ENCODE measurements at places on chromosomes 13 and 19.

GRCh38 chr19:19911150-19911549 is 10.4 kb downstream of the ZNF93 start:
- DNase-seq = no peak

- DNase-seq = no peak
Observed at GRCh38 chr19:4638317-4638716, 999 bp upstream of the TNFAIP8L1 start.

- no peak for DNase-seq
Observed at GRCh38 chr19:3003046-3003445, 25.7 kb downstream of the TLE6 start.

GRCh38 chr13:110431425-110432294 is 124.6 kb downstream of the COL4A2 start:
- peak; percentile 39 for DNase-seq

GRCh38 chr13:111317571-111318345 is 2.7 kb upstream of the TEX29 start:
- no peak for DNase-seq

DNA sequence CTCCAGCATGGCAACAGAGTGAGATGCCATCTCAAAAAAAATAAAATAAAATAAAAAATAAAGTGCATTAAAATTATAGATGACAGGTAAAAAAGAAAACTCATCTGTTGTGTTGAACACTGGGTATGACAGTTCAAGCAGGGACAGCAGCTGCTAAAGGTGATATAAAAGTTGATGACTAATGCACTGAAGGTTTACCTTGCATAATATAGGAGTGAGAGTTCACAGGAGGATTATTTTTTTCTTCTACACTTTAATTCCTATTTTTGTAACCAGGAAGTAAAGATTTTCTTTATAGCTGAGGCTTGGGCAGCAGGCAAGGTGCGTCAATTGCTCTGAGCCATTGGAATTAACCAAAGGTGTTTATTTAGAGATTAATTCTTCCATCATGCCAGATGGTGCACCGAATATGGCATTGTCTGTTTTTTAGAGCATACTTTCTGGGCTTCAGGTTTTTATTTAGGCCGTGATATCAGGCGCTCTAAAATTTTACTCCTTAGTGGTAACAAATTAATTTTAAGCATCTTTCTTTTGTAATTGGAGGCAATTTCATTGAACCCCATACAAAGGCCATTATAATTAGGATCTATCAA is 337.0 kb upstream of the SLC10A2 start:
- peak; percentile 80 for DNase-seq

DNA sequence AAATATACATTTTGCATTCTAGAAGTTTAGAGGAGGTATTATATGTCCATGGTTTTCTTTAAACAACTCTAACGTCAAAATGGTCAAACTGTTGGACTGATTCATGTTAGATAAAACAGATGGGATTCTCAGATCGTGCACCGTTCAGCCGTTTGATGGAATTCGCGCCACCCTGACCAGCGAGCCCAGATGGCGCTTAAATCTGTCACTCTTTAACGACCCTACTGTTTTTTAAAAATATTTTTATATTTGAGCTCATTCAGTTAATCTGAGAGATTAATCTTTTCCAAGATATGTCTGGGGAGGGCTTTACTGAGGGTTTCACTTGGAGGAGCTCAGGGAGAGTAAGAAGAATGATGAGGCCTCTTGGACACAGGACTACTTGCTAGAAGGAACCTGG is 164.4 kb downstream of the TM9SF2 start:
- DNase-seq = no peak

DNA sequence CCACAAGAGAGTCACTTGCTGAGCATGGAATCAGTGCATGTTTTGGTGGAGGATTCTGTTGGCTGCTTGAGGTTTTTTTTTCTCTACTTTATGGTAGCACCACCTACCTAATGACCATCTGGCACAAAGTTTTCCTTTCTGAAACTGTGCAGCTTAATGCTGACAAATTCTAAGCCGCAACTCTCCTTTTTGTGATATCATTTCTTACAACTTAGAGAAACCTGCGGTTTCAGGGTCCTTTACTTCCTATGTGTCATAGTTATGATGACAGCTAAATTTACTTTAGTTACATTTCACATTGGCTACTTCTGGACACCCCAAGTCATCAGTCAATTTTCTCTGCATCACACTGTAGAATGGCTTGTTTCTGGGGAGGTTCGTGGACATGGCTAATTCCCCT is 115.4 kb upstream of the TMTC4 start:
- DNase-seq = no peak

- peak; percentile 58 for DNase-seq
Observed at GRCh38 chr13:47549219-47549752, 451.8 kb downstream of the SUCLA2 start.

DNA sequence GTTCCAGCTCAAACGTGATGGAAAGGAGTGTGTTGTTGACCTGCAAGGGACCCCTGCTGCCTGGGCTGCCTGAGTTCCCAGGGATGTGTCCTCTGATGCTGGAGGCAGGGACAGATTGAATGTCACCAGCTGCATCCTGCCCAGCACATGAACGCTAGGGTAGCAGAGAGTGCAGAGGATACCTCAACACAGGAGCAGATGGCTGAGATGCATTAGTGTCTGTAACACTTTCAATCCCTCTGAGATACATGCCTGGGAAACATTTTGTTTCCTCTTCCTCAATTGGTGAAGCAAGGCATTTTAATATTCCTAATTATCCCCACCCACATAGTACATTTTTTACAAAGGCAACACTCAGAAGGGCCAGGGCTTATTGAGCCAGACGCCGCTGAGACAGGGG is 106.4 kb upstream of the UBL3 start:
- peak; percentile 91 for DNase-seq

- no peak for DNase-seq
Observed at GRCh38 chr13:74732736-74733385, 598.7 kb upstream of the KLF12 start.

DNA sequence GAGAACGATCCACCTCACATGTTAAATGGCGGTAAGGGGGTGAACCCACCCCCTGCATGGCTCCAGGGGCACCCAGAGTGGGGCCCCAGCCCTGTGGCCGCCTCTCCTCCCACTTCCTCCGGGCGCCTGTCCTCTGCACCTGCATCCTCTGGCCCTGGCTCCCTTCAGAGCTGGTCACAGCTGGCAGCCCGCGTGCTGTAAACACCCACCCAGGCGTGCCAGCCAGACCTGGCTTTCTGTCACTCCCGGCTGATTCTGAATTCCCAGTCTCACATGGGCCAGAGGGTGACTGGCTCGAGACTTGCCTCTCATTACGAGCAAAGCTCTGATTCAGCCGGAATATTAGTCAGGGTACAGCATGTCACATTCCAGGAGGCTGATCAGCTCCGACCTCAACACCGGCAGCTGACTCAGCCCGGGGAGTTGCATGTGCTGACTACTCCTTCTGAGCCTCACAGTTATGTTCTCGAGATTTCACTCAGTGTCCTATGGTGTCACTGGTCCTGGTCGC is 75.1 kb downstream of the GNG7 start:
- no peak for DNase-seq

DNA sequence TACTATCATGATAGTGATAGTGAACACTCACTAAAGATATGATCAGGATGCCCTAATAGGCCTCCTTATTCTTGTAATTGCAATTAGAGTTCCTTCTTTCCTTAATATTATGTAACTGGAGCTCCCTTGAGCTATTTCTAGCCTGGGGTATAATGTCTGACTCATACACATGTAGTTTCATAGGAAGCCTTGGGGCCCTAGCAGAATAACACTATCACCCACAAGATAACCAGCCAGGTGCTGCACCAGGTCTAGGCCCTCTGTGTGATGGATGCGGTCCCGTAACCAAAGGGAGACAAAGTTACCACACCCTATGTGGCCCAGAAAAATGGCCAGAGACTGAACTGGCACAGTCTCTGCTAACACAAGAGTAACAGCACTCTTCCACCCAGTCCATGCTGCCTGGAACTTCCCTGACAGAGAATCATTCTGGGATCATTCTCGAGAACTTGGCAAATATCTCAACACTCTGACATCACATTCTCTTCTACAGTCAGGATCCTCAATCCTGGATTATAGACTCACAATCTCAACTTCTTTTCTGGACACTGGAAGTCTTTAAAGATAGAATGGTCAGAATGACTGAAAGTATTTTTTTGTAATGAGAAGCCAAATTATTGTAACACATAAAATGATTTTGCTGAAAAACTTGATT is 32.6 kb upstream of the IGFL4 start:
- no peak for DNase-seq

DNA sequence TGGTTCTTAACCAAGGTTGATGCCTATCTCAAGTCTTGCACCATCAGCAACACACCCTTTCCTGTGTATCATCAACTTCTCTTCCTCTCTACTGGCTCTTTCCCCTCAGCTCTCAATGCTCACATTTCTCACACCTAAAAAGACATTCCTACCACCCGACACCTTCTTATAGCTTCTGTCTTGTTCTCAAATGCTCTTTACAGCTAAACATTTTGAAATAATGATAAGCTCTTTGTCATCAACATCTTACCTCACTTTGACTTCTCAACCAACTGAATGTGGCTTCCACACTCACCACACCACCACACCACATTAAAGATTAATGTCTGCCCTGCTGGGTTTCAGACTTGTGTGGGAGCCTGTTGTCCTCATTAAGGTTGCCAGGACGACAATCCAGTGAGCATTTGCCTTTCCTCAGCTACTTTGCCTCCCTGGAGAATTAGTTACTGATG is 67.8 kb downstream of the RXFP2 start:
- DNase-seq = no peak

DNA sequence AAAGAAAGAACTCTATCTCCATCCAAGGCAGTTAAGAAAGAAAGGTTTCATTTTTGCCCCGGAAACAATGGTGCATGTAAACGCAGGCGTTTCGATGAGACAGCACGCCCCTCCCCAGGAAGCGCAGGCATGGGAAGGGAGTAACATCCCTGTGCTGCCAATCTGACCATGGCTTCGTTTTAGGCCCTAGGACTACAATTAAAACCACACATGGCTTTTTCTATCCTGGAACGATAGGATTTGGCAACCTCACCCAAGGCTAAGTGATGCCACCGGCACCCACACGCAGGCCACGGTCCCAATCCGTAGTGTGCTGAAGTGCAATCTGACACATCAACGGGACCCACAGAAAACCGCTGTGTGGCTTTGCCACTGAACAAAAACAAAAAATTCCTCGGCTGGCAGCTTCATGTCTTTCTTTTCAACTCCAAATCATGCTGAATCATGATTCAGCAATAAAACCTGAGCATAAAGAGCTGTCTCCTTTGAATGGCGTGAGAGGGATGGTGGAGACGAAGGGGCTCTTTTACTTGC is 24.2 kb downstream of the RANBP3 start:
- no peak for DNase-seq

- no peak for DNase-seq
Observed at GRCh38 chr13:114128624-114129522, 3.5 kb downstream of the RASA3 start.

Data from NCI-H82 (cell line).